ENCODE measurements at places on chromosomes 13 and 19.

GRCh38 chr13:79870123-79870522, 389.2 kb downstream of the NDFIP2 start:
- no peak for DNase-seq

- no peak for DNase-seq
Observed at GRCh38 chr19:34363930-34364329, 1.1 kb upstream of the GPI start.

GRCh38 chr19:32819419-32820400, 49.9 kb downstream of the SLC7A9 start:
- DNase-seq, result no peak

GRCh38 chr13:27997904-27998522, 9.5 kb upstream of the URAD start:
- DNase-seq, result no peak

DNA sequence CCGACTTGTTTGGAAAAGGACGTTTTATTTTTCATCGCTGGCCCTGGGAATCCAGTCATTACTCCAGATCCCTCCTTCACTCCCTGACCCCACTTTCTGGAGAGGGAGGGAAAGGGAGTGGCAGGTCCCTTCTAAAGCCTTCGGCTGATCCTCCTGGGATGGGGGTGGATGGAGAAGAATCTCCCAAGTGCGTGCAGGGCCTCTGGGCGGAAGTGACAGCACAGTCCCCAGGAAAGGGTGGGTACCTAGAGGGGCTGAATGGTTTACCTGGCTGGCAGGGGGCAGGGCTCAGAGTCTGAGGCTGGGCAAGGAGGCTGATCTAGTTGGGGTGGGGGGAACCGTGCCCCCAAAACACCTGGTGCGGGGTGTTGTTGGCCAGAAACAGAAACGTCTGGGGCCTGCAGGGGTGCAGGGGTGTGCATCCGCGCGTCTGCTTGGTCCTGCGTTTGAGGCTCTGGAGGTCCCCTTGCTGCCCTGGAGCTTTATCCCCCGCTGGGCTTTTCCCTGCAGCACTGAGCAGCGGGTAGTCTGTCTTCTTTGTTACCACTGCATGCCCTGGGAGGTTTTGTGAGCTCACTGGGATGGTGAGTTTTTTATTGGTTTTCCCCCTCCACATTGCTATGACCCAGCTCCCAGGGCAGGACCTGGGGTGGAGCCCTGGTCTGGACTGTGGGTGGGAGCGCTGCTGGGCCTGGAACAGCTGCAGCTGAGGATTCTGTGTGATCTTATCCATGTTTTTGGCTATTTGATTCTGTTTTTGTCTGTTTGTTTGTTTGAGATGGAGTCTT, 3.0 kb upstream of the ZNF628 start:
- DNase-seq, result no peak

DNA sequence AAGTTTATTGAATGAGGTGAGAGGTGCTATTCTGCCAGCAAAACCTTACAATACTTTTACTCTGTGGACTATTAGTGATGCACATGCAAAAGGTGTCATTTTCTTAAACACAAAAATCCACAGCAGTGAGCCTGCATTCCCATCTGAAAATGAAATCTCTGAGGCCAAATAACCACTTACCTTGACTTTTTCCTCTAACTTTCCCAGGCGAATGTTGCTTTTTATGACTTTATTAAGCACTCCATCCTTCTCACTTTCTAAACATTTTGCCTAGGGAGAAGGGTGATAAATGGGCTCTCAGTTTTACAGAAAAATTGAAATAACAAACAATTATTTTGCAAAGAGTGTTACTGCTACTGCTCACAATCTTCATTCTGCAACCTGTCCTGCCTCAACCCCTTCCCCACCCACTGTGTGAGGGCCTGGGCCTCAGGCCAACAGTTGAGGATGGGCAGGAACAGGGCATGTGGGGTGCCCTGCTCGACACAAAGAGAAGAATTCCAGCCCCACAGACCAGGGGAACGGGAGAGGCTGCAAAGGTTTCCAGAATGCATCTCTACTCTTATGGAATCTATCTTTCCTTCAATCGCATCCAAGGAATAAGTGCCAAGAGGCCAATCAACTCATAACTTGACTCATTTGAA, 18.1 kb upstream of the SLC7A9 start:
- no peak for DNase-seq

GRCh38 chr19:58154287-58154678, 3.7 kb upstream of the ZNF329 start:
- DNase-seq, result no peak

DNA sequence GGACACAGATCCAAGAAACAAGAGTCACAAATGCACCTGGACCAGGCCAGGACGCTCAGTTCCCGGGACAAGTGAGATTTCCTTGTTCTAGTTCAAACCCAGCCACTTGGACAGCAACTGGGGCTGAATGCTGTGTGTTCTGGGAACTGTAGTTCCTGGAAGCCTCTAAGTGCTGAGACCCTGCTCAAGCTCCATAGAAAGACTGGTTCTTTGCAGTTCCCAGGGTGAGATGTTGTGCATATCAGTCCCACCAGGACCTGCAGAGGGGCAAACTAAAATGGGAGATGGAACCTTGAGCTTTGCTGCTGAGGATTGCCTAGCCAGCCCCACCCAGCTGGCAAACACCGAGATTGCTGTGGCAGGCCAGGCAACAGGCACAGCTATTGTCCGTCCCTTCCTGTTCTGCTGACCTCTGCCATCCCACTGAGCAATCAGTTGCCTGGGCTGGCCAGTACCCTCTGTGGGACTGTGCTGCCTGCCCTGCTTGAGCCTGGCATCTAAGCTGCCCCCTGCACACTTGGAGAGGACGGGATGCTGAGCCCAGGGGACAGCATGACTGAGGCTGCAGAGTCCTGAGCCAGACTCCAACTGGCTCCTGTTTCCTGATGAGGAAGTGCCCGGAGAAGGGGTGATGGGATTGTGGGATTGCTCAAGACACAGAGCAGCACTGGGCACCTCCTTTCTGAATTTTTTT, 1.4 kb upstream of the GIPC1 start:
- DNase-seq, result no peak

- DNase-seq, result no peak
Observed at GRCh38 chr13:100173203-100173602, 84.3 kb downstream of the PCCA start.

GRCh38 chr19:39411081-39411831, 1.2 kb upstream of the PLEKHG2 start:
- no peak for DNase-seq

GRCh38 chr13:102799426-102800144, 666 bp downstream of the BIVM start:
- DNase-seq, result peak; percentile 2

DNA sequence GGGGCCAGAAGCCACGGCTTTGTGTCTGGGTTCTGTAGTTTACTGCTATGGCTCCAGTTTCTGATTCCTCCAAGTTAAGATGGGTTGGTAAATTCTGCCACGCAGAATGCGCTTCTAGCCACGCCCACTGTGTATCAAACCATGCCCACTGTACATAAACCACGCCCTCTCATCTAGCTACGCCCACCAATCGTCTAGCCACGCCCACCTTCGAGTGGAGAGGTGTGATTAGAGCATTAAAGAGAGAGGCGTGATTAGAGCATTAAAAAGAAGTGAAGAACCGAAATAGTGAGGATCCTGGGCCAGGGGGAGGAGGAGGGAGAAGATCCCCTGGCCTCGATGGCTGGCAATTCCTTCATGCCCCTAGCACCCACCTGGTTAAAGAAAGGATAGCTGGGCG, 43.7 kb upstream of the ADGRE5 start:
- no peak for DNase-seq

DNA sequence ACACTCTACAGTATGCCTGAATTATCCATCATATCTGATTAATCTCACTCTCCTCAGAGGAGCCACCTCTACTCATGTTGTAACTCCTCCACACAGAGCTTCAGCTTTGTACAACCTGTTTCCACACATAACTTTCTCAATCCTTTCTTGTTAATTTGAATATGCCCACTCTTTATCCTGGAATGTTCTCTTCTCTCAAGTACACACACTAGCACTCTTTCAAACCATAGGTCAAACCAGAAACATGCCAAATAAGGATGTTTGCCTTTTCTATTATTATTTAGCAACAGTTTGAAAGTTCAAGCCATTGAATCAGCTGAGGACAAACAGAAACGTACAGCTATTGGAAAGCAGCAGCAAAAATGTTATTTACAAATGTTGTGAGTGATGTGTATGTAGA, 110.3 kb downstream of the MIPEP start:
- DNase-seq, result no peak

DNA sequence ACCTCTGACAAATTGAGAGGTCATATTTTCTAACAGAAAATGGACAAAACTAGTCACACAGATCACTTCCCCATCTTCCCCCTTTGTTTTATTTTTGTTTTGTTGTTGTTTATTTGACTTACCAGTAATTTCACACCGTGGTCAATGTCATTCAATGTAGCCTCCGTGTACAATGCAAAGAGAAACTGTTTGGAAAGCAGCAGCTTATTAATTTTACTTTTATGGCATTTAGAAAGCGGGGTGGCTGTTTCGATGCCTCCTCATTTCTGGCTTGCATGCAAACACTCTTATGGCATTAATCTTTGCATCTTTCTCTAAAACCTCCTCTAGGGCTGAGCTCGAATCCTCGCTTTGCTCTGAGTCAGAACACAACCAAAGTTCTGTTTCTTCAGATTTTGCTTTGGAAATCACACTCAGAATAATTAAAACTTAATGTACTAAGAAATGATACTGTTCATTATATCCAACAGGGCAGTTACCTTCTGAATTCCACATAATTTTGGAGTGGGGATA, 77.0 kb downstream of the ZNF536 start:
- no peak for DNase-seq

GRCh38 chr13:41905600-41906254, 55.2 kb downstream of the VWA8 start:
- DNase-seq, result no peak

- DNase-seq, result no peak
Observed at GRCh38 chr13:43725460-43725859, 61.3 kb downstream of the ENOX1 start.

DNA sequence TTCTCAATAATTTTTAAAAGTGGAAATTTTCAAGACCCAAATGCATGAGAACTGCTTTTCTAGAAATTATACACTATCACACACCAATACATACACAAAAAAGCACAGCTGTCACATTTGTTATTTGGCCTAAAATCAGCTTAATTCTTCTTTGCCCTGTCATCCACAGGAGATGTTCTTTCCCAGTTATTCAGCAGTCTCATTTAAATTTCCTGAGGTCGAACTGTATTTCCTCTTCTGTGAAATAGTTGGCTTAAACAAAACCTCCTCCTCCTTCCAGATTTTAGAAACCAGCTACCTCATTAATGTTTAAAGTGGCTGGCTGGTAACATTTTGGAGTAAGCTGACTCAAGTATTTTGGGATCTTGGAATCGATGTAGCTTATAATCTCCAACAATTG, 39.1 kb downstream of the SMAD9 start:
- DNase-seq, result no peak

- no peak for DNase-seq
Observed at GRCh38 chr13:62563251-62563650, 1147.6 kb upstream of the PCDH20 start.

- DNase-seq, result no peak
Observed at GRCh38 chr13:36552334-36552733, 120.0 kb downstream of the CCNA1 start.

DNA sequence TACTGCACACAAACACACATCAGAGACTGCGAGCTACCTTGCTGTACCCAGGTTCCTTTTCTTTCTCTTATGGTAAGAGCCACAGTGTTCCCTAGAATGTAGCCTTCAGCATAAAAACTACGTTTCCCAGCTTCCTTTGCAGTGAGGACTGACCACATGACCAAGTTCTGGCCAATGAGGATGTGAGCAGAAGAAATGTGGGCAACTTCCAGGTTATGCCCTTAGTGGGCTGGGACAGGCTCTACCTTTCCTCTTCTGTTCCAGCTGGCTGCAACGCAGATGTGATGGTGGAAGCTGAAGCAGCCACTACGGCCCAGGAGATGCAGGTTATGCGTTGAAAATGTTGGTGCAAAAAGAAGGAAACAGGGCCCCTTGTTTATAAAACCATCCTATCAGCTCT, 27.5 kb downstream of the VRK3 start:
- no peak for DNase-seq

DNA sequence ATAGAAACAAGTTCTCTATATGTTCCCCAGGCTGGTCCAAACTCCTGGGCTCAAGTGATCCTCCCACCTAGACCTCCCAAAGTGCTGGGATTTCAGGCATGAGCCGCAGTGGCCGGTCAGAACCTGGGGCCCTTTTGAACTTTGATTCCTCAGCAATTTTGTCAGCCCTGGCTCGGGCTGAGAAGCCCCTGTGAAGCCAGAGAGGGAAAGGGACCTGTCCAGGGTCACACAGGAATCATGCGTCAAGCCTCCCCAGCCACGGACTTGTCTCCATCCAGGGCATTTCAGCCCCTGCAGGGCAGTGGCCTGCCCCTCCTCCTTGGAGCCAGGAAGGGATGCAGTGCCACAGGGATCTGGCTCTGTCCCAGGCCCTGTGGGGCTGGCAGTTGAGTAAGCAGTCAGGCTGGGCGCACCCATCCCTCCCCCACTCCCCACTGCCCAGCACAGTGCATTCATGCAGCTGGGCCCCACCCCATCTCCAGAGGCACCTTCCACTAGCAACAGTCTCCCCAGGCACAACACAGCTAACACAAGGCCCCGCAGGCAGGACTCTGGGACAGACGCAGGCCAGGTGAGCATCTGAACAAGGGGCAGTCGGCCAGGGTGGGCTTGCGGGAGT, at the start of gene CAPS:
Gene CAPS, plus strand, starts transcription at position 516 of the 619 bp plus-strand sequence. CDS start 153 bp downstream, outside the sequence.
- no peak for DNase-seq

DNA sequence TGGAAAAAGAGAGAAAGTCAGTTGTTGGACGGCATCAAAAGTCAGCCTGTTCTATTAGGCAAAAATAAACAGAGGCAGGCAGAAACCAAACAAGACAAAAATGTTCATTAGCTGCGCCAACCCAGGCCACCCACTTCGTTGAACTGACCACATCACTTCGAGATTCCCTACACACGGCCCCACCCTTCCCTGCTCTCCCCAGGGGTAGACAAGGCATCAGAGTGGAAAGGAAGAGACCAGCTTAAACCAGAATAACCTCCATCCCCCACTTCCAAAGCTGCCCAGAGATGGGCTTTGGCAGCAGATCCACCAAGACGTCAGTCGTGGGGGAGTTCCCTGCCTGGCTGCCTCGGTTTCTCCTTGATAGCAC, 204.6 kb upstream of the TSHZ3 start:
- no peak for DNase-seq

- no peak for DNase-seq
Observed at GRCh38 chr13:79226938-79227337, 179.1 kb downstream of the RBM26 start.

DNA sequence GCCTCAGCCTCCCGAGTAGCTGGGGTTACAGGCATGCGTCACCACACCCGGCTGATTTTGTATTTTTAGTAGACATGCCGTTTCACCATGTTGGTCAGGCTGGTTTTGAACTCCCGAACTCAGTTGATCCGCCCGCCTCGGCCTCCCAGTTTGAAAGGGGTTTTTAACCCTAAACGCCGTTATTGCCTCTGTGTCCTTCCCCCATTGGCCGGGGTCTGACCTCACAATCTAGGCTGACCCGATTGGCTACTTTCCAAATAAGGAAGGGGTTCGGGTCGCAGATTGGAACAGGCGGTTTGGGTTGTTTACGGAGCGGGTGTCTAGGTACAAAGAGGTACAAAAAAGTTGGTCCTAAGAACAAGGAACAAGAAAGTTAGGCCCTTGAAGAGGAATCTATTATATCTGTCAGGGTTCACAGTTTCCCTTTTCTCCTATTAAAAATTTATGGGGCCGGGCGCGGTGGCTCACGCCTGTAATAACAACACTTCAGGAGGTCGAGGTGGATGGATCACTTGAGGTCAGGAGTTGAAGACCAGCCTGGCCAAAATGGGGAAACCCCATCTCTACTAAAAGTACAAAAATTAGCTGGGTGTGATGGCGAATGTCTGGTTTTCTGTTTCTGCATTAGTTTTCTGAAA, 1.0 kb downstream of the ZNF253 start:
- DNase-seq, result no peak

- DNase-seq, result peak; percentile 73
Observed at GRCh38 chr19:38769635-38770211, 3.6 kb downstream of the LGALS7 start.
